Skin of body (tissue), 3 donors: ENCODE measurements at places on chromosomes 13 and 19.

DNA sequence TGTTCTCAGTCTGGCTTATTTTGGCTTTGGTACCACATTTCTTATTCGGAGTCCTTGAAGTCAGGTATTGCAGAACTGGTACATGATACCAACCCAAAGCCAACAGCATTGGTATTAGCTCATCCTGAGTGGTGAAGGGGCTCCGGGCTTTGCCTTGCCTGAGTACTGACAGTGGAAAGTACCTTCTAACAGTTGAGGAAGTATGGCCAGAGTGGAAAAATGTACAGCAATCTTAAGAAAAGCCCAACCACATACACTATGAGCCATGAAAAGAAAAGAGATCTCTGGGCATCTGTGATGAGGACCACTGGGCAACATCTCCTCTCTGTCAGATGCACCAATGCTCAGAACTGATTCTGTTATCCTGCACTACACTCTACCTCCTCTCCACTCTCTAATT, 8.3 kb downstream of the LCP1 start:
- DNase-seq, result no peak

- DNase-seq, result no peak
Measured at GRCh38 chr19:10408511-10409283, 5.4 kb upstream of the CDC37 start.

DNA sequence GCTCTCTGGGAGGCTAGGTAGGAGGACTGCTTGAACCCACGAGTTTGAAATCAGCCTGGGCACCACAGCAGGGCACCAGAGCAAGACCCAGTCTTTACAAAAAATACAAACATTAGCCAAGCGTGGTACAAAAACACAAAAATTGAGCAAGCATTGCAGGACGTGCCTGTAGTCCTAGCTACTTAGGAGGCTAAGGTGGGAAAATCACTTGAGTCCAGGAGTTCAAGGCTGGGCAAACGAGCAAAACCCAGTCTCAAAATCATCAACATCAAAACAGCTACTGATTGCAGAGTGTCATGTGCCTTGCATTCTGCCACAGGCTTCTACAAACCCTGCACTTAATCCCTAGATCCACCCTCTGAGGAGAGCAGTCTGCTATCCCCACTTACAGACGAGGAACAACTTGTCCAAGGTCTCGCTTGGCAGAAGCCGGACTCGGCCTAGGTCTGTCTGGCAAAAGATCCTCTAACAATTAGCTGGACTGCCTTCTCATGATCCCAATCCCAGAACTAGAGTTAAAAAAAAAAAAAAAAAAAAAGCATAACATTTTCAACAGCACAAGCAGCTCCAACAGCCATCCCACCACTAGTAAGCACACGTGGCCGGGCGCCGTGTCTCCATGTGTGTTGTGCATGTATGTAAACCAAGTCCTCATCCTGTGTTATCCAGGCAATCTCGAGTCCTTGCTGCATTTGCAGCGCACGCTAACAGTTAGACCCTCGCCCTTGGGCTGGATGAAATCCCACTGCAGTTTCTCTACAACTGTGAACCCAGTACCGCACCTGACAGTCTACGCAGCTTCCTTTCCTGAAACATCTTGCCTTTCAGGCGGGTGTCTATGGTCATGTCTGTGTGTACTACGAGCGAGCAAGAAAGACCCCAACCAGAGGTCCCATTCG, 2.0 kb downstream of the PPP6R1 start:
- no peak for DNase-seq

- DNase-seq, result peak; percentile 65
Measured at GRCh38 chr13:35191883-35192282, 249.8 kb downstream of the NBEA start.

- DNase-seq, result peak; percentile 29
Measured at GRCh38 chr13:44759384-44760360, 183.5 kb upstream of the TSC22D1 start.

GRCh38 chr13:97935071-97935470, 18.4 kb upstream of the IPO5 start:
- DNase-seq, result no peak

GRCh38 chr19:45408830-45409556, 2.5 kb downstream of the POLR1G start:
- no peak for DNase-seq

GRCh38 chr13:97385146-97385545, 48.8 kb upstream of the RAP2A start:
- DNase-seq, result no peak

DNA sequence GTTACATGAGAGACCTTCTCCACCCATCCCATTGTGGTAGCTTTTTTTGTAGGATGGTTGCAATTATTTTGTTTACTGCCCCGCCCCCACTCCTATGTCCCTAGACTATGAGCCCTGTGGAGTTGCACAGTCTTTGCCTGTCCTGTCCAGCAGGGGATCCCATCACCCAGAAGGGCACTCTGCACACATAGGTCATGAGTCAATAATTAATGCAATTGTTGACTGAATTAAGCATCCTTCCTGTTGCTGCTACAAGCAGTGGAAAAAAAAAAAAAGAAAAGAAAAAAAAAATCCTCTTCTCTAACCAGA, 14.2 kb downstream of the C19orf81 start:
- DNase-seq, result no peak

- no peak for DNase-seq
Measured at GRCh38 chr13:25874064-25874737, 177.6 kb downstream of the SHISA2 start.

DNA sequence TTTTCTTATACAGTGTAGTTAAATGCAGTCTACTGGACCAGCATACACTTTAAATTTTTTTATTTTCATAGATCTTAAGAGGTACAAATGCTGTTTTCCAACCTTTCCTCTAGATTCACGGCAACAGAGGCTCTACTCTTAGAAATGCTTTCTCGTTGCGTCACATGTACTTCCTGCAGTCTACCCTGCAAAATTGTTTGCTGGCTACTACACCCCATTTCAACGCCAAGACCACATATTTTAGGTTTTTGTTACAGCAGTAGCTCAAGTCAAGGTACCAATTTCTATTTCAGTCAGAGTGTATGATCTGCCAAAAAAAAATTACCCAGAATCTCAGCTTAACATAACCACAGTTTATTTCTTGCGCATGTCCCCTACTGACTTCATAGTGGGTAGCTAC, 94.1 kb downstream of the TNFSF13B start:
- DNase-seq, result no peak

DNA sequence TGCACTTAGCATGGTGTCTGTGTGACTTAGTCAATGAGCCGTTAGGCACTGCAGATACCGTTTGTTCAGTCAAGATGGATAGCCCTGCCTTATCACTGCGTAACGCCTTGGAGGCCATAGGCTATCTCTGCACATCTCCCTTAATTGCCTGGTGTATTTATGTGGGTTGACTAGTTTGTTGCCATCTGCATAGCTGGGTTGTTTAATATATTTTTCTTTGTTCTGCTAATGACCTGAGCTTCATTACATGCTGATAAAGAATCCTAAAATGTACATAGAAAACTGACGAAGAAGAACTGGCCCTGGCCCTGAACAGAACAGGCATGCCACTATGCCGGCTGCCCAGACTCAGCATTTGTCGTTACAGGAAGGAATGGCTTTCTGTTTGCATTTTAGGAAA, 297.8 kb downstream of the SHISA2 start:
- DNase-seq, result no peak

- peak; percentile 34 for DNase-seq
Measured at GRCh38 chr19:30229525-30230174, 142.5 kb upstream of the ZNF536 start.

- no peak for DNase-seq
Measured at GRCh38 chr19:39199025-39199424, 2.3 kb downstream of the NCCRP1 start.

DNA sequence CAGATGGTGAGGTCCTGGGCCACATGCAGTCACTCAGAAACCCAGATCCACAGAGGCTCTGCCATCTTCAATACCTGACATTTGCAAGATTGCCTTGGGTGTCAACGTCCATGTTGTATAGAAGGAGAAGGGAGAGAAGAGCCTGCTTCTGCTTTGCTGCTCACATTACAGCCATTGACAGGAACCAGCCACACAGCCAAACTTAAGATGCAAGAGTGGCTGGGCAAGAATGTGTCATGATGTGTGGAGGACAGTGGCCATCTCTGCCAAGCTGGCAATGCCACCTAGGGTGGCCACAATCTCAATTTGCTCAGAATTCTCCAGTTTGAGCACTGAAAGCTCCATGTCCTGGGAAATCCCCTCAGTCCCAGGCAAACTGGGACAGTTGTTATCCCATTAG, 25.9 kb upstream of the SERPINE3 start:
- DNase-seq, result no peak

DNA sequence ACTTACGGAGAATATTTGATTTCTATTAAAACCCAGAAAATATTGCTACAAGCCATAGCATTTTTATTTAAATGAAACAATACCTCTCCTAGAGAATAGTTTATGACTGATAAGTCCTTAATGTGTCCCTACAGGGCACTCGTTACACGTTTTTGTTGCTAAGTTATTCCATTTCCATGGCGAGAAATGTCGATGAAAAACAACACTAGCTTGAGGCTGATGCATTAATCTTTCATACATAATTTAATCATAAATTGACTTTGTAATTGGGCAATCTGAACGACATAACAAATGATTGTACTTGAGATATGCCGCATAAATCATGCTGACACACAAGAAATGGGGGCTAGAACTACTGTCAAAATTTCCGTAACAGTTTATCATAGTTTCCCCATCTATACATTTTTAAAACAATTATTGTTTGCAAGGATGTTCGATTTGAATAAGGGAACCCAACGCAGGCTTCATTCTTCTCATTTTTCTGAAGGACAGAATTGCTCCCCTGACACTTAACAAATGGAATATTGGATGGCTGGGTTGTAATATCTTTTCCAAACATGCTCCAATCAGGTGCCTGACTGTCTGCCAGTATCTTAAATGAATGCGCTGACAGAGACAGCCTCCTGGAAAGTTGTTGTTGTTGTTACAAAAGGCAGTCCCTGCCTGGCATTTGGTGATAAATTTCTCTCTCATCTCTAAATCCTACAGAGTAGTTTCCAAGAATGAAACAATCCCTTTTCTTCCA, 61.9 kb downstream of the FLT1 start:
- no peak for DNase-seq

GRCh38 chr13:46149272-46150133, 32.5 kb downstream of the LCP1 start:
- DNase-seq, result no peak

GRCh38 chr13:111304603-111305289, 15.7 kb upstream of the TEX29 start:
- no peak for DNase-seq

DNA sequence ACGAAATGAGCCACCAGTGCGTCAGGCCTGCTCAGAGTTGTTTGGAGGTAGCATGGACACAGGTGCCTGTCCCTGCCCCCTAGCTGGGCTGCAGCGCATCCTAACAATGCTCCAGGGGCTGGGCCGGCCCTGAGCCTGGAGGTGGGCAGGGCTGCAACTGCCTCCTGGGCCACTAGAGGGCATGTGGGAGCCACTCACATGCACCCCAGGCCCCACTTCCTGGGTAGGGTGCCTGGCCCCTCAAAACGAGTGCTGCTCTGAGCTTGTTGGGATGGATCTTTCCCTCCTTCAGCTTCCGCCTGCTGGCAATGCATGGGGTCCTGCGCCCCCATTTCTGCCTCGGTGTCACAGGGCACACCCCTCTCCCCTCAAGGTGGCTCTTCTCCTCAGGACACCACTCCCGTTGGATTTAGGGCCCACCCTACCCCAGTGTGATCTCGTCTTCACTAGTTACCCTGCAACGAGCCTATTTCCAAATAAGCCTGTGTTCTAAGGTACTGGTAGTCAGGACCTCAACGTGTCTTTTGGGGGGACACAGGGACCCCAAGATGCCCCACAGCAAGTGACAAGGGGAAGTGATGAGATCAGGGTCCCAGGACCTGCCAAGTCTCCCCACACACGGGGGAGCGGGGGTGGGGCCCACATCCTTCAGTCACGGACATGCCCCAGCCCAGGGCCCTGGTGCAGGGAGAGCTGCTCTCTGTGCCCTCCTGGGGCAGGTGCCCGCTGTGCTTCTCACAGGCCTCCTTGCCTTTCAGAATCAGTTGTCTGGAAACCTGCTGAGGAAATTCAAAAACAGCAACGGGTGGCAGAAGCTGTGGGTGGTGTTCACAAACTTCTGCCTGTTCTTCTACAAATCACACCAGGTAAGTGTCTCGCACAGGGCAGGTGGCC, 131.3 kb downstream of the STK24 start:
- DNase-seq, result peak; percentile 33

GRCh38 chr19:4061178-4061682, 5.5 kb downstream of the ZBTB7A start:
- no peak for DNase-seq

DNA sequence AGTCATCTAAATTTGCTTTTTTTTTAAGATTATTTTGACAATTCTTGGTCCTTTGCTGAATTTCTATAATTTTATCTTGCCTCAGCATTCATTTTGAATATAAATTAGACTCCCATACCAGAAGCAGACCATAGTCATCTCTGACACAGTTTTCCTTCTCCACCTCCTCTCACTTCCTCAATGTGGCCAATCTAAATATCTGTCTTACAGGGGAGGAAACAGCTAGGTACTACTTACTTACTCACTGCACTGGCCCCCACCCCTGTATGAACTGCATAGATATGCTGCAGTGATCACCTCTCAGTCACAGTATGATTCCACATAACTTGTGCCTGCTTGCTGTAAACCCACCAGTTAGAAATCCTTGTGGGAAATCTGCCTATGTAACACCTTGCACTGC, 665.6 kb downstream of the FGF9 start:
- DNase-seq, result no peak

DNA sequence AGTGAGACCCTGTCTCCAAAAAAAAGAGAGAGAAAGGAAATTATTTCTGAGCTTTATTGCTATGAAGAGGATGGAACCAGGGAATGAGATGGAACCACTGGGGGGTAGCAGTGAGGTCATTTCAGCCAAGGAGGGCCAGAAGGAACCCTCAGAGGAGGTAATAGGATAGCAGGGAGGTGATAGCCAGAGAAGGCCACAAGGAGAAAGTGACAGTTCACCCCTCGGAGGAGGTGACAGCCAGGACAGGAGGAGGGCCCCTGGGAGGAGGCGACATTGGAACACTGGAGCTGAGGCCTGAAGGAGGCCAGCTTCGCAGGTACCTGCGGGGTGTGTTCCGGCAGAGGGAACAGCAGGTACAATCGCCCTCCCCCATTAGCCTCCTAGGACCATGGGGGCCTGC, 675 bp upstream of the PGPEP1 start:
- no peak for DNase-seq

DNA sequence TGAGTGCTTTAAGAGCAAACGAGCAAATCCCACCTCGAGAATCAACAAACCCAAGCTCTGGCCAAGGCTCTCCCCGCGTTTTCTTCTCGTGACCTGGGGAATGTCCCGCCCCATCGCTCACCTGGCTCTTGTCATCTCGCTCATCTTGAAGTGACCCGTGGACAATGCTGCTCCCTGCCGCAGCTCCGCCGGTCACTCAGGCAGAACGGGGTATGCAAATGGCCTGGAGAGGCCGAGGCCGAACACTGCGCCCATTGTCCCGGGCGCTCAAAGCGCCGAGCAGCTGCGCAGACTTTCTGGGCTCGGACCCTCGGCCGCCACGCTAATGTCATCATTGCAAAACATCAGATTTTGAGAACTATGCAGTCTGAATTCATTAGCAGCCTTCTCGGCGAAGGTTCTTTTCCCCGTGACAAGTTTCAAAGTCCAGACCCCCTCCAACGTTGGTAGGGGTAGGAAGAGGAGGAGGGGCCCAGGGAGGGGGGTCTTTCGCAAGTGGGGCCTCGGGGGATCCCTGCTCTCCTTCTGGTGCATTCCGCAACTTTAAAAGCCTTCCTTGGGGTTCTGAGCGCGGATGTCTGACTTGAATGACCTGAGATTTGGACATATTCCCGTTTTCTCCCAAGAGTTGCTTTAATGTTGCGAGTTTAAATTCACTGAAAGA, 39.7 kb downstream of the SOX1 start:
- DNase-seq, result no peak

- DNase-seq, result no peak
Measured at GRCh38 chr19:5935473-5936291, 21.6 kb downstream of the CAPS start.
